ENCODE measurements at places on chromosomes 12 and 14.

DNA sequence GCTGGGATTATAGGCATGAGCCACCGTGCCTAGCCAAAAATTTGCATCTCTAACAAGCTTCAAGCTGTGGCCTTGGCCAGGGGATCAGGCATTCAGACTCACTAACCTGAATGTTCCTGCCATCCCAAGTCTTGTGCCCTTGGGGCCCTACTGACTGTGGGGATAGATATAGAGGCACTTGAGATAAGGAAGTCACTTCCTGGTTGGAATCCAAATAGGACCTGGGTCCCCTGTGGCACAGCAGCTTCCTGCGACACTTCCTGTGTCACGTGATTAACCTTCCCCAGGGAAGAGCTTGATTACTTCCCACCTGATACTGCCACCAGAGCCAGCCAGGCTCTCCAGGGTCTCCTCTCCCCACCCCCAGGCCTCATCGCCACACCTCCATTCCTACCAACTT, 128.2 kb downstream of the BCL11B start:
- no peak for DNase-seq

DNA sequence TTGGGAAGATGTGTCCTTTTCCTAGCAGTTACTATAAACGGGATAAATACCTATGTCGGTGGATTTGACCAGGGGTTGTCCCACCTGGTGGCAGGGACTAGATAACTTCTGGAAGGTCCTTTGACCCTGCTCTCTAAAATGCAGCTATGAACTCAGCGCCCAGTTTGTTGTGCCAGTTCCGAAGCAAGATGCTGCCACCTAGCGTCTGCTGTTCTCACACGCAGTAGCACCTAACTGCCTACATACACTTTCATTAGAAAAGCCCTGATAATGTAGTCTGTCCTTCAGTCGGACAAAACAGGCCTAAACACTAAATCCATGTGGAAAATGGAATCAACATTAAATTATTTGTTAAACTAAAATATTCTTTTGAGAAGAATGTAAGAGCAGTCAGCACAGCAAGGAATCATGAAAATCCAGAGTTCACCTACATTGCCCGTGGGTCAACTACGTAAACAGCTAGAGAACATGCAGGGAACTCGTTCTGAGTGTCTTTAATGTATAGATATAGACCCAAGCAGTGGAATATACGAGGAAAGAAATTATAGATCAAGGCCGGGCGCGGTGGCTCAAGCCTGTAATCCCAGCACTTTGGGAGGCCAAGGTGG, 51.1 kb upstream of the CRACR2A start:
- peak; percentile 29 for DNase-seq

GRCh38 chr14:68458840-68459469, 333.9 kb downstream of the ZFP36L1 start:
- DNase-seq = no peak

- DNase-seq = no peak
These were observed 1341.3 kb downstream of the LRFN5 start for GRCh38 chr14:42947991-42948390.

GRCh38 chr12:53775478-53776145, 23.8 kb upstream of the CISTR start:
- DNase-seq = no peak

DNA sequence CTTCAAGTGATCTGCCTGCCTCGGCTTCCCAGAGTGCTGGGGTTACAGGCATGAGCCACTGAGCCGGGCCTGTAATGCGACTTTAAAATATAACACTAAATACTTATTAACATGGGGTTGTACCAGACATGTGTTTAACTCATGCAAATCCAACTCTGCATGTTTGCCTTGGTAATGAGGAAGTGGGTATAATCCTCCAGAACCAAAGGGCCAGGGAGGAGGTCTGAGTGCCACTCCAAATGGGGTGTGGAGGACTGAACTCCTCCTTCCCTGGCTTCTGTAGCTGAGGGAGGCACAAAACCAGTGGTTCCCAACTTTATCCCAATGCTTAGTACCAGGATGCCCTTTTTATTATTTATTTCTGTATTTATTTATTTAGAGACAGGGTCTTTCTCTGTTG, 61.6 kb upstream of the MED13L start:
- DNase-seq = no peak

DNA sequence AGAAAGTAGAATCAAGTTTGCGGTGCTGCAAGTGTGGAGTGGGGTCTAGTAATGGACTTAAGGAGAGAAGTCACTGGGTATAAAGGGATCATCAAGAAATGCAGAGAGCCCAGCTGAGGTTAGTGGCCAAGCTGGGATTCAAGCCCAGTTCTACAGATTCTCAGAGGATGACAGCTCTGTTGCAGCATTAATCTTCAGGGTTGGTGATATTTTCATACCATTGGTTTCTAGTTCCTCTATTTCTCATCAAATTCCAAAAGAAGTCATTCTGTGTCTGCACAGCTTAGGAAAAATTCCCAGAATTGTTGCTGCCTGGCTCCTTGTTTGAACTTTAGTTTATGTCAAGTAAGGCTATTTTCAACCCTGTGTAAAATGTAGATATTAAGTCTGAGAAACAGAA, 169.5 kb upstream of the NTF3 start:
- DNase-seq = no peak

- no peak for DNase-seq
These were observed 87.0 kb downstream of the HMGA2 start for GRCh38 chr12:65911321-65911720.

DNA sequence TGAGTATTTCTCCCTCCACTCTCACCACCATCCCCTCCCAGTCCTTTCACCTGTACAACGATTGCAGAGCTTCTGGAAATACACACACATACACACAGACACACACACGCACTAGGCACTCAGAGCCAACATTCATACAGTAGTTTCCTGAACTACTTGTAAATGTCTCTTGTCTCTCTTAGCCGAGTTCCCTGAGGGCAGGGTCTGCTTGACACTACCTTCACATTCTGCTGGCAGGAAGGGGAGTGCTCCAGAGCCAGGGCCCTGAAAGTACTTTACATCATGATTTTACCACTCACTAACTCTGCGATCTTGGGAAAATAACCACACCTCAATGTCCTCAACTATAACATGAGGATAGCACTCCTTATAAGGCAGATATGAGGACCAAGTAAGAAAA, 82.7 kb downstream of the GAS2L3 start:
- DNase-seq = no peak

DNA sequence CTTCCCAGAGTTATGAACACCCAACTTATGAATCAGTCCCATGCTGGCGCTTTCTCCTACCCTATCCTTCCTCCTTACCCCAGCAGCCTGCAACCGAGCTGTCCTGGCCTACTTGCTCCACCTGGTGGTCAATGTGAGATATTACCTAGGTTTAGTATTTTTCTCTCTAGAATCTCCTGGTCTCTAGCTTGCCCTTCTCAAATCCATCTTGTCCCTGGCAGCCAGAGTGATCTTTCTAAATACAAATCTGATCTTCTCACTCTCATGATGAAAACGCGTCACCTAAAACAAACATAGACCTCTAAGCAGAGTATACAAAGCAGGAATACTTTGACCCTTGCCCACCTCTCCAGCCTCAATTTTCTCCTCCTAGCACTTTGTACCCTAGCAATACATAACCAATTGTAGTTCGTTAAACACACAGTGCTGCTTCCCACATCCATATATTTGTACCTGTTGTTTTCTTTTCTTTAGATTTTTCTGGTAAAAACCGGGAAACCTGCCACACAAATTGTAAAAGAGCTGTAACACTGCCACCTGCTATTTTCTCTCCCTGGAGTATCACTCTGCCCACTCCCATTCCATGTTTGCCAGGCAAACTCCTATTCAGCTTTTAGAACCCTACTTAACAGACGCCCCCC, 20.0 kb upstream of the TCP11L2 start:
- no peak for DNase-seq

DNA sequence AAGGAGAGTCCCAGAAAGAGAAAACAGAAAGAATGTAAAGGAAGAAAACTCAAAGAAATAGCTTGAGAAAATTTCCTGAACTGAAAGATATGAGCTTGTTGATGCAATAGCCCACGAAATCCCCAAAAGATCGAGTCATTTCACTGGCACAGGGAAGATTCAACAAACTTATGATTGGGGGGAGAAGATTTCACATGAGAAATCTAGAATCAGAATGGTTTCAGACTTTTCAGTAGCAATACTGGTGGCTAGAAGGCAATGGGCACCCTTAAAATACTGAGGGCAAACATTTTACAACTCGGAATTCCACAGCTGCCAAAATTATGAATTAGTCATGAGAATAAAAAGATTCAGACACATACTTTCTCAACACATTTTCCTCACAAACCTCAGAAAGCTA, 8.9 kb upstream of the KRT7 start:
- DNase-seq = no peak

- no peak for DNase-seq
These were observed 530 bp downstream of the APAF1 start for GRCh38 chr12:98645572-98646067.

- DNase-seq = no peak
These were observed 42.1 kb upstream of the CTDSP2 start for GRCh38 chr12:57888409-57889157.

DNA sequence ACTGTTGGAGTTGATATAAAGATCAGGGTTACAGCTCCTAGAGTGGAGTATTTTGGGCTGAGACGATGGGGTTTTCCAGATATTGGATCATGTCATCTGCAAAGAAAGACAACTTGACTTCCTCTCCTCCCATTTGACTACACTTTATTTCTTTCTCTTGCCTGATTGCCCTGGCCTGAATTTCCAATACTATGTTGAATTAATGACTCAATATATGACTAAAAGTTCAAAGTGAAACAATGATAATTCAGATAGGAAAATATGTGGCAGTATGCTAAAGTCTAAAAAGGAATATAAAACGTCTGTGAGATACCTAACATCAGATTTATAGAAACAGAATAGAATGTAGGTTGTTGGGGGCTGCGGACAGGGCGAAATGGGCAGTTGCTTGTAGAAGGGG, 72.2 kb downstream of the BHLHE41 start:
- DNase-seq = no peak

DNA sequence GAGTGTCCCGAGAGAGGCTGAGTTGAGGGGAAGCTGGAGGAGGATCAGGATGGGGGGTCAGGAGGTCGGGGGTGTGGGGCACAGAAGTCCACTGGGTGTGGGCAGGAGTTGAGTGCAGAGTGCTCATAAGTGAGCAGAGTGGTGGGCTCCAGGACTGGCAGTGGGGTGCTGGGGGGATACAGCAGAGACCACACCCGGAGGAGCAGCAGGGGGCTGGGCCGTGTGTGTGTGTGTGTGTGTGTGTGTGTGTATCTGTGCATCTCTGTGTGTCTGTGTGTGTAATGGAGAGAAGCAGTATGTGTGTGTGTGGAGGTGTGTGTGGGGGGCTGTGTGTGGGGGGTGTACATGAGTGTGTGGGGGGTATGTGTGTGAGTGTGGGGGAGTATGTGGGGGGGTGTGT, 4.9 kb upstream of the NUDT14 start:
- no peak for DNase-seq

DNA sequence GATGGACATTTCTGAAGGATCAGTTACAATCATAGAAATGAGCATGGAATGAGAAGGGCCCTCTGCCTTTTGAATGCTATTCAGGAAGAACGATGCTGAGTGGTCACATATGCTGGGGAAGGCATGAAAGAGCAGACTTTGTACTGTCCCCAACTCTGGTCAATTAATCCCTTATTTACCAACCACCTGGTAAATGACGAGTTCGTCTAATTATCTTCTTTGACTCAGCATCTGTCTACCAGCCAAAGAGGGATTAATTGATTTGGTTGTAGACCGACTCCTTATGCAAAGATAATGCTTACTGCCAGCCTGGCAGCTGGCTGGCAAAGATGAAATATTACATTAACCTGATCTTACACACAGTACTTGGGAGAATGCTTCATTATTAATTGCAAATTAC, 152.2 kb downstream of the CHST11 start:
- no peak for DNase-seq

- DNase-seq = no peak
These were observed 142.6 kb downstream of the PPM1H start for GRCh38 chr12:62792236-62792870.

GRCh38 chr14:101006008-101006407, 102.5 kb upstream of the RTL1 start:
- no peak for DNase-seq

- DNase-seq = no peak
These were observed 159.8 kb downstream of the CPNE8 start for GRCh38 chr12:38745601-38746000.

DNA sequence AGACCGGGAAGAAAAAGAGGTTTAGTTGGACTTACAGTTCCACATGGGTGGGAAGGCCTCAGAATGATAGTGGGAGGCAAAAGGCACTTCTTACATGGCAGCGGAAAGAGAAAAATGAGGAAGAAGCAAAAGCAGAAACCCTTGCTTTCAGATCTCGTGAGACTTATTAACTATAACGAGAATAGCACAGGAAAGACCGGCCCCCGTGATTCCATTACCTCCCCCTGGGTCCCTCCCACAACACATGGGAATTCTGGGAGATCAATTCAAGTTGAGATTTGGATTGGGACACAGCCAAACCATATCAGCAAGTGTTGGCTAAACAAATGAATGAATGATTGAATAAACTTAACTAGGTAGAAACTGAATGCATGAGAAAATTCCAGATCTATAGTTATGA, 85.3 kb upstream of the PARP11 start:
- no peak for DNase-seq

- no peak for DNase-seq
These were observed 84.5 kb upstream of the EGLN3 start for GRCh38 chr14:34035177-34035933.

GRCh38 chr12:74365178-74365964, 172.3 kb upstream of the ATXN7L3B start:
- peak; percentile 4 for DNase-seq

DNA sequence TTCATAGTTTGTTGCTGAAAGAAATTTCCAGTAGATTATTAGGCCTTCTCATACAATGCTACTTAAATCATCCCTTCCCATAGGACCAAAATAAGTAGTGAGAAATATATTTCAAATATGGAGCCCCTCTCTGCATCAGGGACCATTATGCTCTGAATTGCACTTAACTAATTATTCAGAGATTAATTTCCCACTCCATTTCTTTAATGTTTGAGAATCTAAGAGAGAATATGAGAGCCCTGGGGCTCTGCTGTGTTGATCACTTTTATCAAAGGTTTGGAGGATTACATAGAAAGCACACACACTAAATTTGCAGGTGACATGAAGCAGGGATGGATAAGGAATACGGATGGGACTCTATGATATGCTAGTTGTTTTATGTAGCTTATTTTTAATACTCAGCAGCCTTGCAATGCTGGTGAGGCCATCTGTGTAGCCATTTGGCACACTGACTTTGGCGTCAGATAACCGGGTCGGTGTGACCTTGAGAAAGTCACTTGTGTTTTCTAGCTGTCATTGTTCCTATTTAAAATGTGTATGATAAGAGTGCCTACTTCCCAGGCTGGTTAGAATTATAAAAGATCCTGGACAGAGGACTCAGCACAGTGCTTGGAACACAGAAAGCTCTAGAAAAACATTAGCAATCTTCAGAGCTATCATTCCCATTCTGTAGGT, 49.9 kb upstream of the FBXO21 start:
- no peak for DNase-seq

DNA sequence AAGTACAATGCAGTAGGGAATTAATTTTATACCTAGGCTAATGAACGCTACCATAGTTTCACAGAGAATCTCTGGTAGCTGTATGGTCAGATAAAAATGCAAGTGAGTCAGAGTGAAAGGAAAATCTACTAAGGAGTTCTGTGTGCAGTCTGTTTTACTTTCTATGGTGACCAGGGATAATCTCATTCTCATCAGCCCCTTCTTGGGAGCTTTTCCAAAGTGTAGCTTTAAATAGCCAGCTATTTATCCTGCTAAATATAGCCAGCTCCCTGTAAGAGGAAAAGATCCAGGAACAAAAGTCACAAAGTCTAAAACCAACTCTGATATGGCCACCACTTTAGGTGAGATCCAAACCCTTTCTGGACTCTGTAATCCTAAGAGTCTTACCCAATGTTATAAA, 75.5 kb downstream of the TMEM116 start:
- DNase-seq = no peak

All from GM19239 (cell line).